Astrocyte (in vitro differentiated cells and primary cell): ENCODE measurements at places on chromosomes 12 and 14.

- no peaks in the 10 kb centered on the region for H3K36me3 ChIP-seq
- no peak overlapping the region for H3K27ac ChIP-seq
- H3K4me3 ChIP-seq: no peak overlapping the region
- DNase-seq: no peak
- H3K27me3 ChIP-seq: no peaks in the 10 kb centered on the region
Observed at GRCh38 chr12:102521662-102522277, 41.4 kb upstream of the IGF1 start.

- peak; percentile 39 for DNase-seq
- H3K27me3 ChIP-seq: no peaks in the 10 kb centered on the region
- H3K27ac ChIP-seq: no peak overlapping the region
Observed at GRCh38 chr12:7512553-7512952, 9.0 kb upstream of the CD163 start.

DNA sequence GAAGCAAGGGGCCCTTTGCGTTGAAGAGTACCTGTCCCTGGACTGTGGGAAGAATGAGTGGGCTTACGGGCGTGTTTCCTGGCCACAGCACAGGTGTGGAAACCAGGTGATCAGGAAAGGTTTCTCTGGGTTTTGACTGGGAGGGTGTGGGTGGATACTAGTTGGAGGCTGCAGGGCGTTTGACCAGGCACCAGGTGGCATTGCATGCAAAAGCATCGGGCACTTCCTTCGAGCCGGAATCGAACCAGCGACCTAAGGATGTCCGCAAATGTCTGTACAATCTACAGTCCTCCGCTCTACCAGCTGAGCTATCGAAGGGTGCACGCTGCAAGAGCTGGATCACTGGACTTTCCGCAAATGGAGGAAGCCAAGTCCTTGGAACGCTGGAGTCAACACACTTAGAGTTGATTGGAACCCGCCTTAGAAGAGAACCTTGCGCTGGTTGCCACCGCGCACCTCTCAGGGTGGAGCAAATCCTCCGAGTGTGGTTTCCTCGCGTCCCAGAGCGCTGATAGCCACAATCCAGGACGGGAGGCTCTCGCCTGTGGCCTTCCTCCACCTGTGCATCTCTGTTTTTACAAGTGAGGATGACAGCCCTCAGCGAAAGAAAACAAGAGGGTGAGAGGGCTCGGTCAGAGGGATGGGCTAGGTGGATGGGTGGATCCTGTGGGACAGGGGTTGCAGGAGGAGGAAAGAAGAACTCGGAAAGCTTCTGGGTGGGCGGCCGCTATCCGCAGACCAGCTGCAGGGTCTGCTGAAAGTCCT lies 21.2 kb upstream of the RNASE4 start:
- H3K4me3 ChIP-seq: no peak overlapping the region
- no peaks in the 10 kb centered on the region for H3K36me3 ChIP-seq
- H3K4me1 ChIP-seq: no peaks in the 10 kb centered on the region
- DNase-seq: peak; percentile 6

- DNase-seq: no peak
- no peak overlapping the region for H3K27ac ChIP-seq
- H3K4me3 ChIP-seq: no peak overlapping the region
- H3K27me3 ChIP-seq: no peaks in the 10 kb centered on the region
Observed at GRCh38 chr14:101109981-101110728, 206.6 kb upstream of the RTL1 start.

DNA sequence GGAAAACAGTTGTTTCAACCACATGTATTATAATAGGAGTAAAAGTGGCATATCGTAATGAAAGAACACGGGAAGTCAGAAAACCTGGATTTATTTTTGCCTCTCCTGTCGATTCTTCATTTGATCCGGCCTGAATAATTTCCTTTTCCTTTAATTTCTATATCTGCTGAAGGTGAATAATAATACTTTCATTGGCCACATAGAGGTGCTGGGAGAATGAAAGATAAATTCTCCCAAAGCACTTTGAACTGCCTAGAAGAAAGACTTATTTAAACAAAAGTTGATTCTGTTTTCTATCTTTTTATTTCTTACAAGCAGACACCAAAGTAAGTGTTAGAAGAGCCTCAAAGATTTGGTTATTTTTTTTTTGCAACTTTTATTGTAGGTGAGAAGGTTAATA lies 339.1 kb downstream of the RAD51B start:
- H3K4me1 ChIP-seq: no peaks in the 10 kb centered on the region
- H3K4me3 ChIP-seq: no peak overlapping the region
- H3K27me3 ChIP-seq: no peaks in the 10 kb centered on the region
- DNase-seq: no peak

GRCh38 chr12:112368856-112369255 lies 13.4 kb downstream of the HECTD4 start:
- no peak overlapping the region for H3K4me3 ChIP-seq
- no peak overlapping the region for H3K27ac ChIP-seq
- H3K27me3 ChIP-seq: no peaks in the 10 kb centered on the region
- peak; percentile 47 for DNase-seq

- H3K36me3 ChIP-seq: no peaks in the 10 kb centered on the region
- no peak overlapping the region for H3K4me3 ChIP-seq
- peak; percentile 15 for DNase-seq
- H3K4me1 ChIP-seq: peaks cover 17% of the 10 kb centered on the region
- H3K27ac ChIP-seq: no peak overlapping the region
- no peaks in the 10 kb centered on the region for H3K27me3 ChIP-seq
Observed at GRCh38 chr14:90521084-90521929, 124.5 kb downstream of the CALM1 start.

- no peak overlapping the region for H3K27ac ChIP-seq
- no peaks in the 10 kb centered on the region for H3K27me3 ChIP-seq
- DNase-seq: no peak
- H3K4me3 ChIP-seq: no peak overlapping the region
- H3K36me3 ChIP-seq: no peaks in the 10 kb centered on the region
- H3K4me1 ChIP-seq: no peaks in the 10 kb centered on the region
Observed at GRCh38 chr12:31834150-31834549, 105.3 kb upstream of the AMN1 start.
